ENCODE measurements at places on chromosomes 7 and 10.

DNA sequence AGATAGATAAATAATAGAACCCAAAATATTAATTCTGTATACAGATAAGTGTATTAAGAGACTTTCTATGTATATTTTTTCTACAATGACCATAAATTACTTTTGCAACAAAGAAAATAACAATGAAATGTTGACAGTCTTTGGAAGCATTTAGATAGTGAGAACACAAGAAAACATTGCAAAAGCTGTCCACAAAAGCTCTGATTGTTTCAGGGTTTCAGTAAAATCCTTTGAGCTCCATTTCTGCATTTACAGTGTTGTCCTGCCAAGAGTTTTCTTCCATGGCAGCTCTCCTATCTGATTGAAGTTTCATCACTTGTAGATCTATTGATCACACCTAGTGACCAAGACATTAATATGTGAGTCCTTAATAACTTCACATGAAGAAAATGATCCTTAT is 321.8 kb downstream of the GPR37 start:
- no peak for DNase-seq

- DNase-seq = no peak
Observed at GRCh38 chr7:2201686-2202360, 30.9 kb downstream of the MAD1L1 start.

DNA sequence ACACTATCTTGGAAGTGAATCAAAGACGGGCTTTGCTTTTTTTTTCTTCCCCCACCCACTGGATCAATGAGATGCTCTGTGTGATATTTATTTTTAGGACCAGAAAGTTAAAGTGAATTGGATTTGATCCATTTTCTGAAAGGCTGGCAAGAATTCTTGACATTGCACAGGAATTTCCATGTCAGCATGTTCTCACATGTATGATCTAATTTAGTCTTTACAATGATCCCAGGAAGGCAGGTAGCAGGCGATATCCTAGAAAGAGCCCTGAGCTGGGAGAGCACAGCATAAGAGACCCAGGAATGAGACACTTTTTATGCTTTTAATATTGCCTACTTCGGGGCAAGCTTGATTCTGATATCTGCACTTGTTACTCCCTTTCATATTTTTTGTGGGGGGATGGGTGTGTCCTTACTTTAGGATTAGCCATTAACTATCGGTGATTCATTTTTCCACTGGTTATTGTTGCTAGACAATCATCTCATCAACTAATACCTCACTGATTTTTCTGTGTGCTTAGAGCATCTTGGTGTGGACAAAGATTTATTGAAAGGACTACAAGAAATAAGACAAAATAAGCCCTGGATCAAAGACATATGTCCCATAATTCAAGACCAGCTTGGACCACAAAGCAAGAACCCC is 58.1 kb downstream of the NRP1 start:
- no peak for DNase-seq

DNA sequence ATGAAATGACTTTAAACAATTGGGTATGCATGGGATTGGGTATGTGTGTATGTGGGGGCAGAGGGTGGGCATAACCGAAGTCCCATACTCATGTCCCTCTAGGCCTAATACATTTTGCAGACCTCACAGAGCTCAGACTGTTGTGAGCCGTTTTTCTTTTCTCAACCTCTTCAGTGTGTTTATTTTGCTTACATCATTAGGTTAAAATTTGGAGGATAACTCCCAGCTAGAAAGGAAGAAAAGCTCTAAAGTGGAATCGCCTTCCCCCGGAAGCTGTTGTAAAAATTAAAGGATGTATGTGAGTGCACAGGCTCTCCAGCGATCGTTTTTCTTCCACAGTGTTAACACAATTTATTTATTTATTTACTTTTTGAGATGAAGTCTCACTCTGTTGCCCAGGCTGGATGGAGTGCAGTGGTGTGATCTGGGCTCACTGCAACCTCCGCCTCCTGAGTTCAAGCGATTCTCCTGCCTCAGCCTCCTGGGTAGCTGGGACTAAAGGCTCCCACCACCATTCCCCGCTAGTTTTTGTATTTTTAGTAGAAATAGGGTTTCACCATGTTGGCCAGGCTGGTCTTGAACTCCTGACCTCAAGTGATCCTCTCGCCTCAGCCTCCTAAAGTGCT is 1.5 kb upstream of the H2AZ2 start:
- peak; percentile 14 for DNase-seq

DNA sequence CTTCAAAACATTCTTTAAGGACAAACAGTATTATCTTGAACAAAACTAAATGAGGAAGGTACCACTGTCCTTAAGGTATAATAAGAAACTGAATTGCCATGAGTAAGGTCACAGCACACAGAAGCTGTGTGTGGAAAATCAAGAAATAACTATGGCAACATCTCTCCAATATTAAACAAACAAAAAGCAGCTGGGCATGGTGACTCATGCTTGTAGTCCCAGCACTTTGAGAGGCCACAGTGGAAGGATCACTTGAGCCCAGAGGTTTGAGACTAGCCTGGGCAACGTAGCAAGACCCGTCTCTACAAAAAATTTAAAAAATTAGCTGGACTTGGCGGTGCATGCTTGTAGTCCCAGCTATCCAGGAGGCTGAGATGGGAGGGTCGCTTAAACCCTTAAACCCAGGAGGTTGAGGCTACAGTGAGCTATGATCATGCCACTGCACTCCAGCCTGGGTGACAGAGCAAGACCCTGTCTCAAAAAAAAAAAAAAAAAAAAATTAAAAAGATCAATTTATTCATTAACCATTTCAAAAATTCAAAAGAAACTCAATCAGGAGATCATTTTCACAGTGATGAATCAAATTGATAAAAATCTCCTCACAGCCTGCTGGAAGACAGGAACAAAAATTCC is 195.4 kb downstream of the SKIDA1 start:
- no peak for DNase-seq

DNA sequence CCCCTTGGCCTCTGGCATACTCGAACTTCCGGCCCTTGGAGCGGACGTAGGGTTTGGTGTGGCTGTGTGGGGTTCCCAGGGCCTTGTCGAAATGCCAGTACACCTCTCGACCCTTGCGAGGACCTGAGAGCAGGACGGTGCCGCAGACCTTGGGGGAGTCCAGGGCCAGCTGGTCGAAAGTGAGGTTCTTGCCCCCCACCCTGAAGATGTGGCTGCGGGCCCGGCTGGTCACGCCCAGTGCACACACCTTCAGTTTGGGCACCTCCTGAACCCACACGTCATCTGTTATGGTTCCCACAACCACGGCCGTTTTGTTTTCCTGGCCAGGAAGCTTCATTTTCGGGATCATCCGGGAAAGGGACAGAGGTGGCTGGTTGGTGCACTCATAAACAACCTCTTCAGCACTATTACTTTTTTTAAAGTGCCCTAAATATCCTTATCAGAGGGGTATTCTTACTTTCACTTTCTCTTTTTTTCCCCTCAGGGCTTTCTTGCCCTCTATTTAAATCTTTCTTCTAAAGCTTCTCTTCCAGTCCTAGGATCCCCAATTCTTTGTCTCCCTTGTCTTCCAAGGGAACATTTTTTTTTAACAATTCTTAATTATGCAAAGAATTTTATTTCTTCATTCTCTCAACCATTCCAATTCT is 44.9 kb upstream of the FAM3C start:
- DNase-seq = no peak

DNA sequence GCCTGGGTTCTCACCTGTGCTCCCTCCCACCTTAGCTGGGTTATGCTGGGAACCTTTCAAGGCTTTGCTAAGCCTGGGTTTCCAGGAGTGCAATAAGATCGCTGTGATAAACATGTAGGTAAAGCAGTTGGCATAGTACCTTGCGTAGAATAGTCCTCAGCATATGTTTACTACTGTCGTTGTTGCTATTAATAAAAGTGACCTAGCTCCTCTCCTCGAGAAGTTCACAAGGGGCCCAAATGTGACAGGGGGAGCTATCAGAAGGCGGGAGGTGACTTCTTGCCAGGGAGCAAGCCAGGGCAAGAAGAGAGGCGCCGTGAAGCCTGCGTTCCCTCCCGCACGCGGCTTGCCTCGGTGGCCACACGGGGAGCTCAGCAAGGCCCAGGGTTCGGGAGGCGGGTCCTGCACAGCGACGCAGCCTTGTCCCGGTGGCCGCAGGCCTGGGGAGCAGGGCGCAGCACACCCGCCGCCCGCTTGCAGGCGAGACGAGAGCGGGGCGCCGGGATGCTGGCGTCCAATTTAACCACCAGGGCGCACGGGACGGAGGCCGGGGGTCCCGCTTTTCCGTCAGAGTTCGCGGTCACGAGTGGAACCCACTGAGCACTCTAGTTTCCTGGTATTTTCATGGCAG is 106.2 kb downstream of the SNX10 start:
- DNase-seq = peak; percentile 51

DNA sequence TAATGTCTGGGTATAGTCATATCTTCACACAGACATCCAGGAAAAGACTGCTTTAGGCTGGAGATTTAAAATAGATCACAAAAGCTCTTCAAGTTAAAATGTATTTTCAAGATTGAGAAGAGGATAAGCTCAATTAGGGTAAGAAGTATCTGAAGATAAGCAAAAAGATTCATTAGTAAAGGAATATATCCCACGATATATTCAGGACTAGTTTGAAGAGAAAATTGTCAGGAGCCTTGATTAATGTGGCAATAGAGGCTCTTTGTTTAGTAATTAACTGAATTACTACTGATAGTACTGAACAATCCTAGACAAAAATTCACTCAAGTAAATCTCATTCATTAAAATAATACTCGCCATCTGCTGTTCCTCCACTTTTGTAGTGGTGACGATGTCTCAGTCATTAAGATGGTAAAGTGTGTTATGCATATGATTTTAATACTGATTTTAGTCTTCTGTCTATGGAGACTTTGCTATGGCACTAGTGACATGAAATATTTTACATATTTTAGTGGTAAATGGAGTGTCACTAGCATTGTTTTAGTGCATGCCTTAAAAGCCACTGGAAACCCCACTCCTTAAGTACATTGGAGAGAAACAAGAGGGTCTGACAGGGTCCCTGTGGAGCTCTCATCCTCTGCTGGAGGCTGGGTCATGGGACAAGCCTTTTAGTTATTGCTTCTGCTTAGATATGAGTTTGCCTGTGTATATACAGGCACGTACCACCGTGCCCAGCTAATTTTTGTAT is 32.8 kb downstream of the INPP5F start:
- DNase-seq = no peak

DNA sequence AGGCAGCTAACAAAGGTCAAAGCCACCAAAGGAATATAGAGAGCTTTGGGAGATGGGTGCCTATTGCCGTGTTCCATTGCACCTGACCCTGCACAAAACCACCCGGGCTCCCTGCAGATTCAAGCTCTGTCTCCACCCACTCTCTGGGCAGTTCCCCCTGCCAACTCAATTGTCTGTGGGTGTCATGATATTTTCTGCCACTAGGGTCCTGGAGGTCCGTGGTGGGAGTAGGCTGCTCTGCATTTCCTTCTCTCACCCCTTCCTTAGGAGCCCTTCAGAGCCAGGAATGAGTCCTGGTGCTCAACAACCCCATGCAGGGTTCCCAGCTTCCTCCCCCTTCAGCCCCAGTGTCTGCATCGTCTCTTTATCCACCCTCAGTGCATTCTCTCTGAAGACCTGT is 34.1 kb downstream of the PNLIPRP2 start:
- no peak for DNase-seq

- no peak for DNase-seq
Observed at GRCh38 chr10:89242840-89243568, 8.6 kb downstream of the LIPA start.

DNA sequence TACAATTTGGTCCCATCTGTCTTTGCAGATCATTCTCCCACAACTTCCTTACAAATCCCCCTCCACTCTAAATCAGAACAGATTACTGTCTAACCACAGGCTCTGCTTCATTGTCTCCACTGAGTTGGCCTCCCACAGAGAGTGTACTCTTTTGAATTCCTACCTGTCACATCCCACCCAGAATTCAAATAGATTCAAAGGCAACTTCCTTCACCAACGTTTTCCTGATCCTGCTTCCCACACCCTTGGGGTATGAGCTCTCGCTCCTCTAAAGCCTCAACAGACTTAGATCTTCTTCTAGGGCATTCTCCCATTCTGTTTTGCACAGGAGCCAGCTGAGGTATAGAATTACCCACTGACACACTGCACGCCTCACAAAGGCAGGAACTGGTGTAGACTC is 197.8 kb upstream of the CDCA7L start:
- no peak for DNase-seq
